ENCODE measurements at places on chromosomes 3 and 15. TPM values are rescaled to one million over a fixed set of nuclear protein-coding genes. Genes with fewer than 3 reads are reported as not detected.

The CAV3 gene
- not detected for total RNA-seq

The C2CD4B gene
- not detected for total RNA-seq

The RAB5A gene
- total RNA-seq: 79.4 TPM

The LRRIQ4 gene
- not detected for total RNA-seq

The CMSS1 gene
- 18.9 TPM for total RNA-seq

The CADPS gene
- not detected for total RNA-seq

The NOX5 gene
- total RNA-seq: 0.05 TPM

The CCR1 gene
- 0.94 TPM for total RNA-seq
